ENCODE measurements at places on chromosomes 13 and 19. TPM values are rescaled to one million over a fixed set of nuclear protein-coding genes. Genes with fewer than 3 reads are reported as not detected.

ZNF675 gene
- 9.5 TPM for total RNA-seq

ARHGEF18 gene
- 102 TPM for total RNA-seq

ATP4B gene
- not detected for total RNA-seq

ATP8B3 gene
- total RNA-seq: 1.1 TPM

ZSWIM9 gene
- 1.7 TPM for total RNA-seq

CCNE1 gene
- total RNA-seq: 8.2 TPM

MCEMP1 gene
- total RNA-seq: under 0.01 TPM

A1BG gene
- total RNA-seq: 3.4 TPM

POSTN gene
- 1.0 TPM for total RNA-seq

KCNJ14 gene
- total RNA-seq: 4.5 TPM

Data from nasal cavity respiratory epithelium epithelial cell of viscerocranial mucosa (primary cell).